Cardiac fibroblast (primary cell): ENCODE measurements at places on chromosomes 11 and 22.

DNA sequence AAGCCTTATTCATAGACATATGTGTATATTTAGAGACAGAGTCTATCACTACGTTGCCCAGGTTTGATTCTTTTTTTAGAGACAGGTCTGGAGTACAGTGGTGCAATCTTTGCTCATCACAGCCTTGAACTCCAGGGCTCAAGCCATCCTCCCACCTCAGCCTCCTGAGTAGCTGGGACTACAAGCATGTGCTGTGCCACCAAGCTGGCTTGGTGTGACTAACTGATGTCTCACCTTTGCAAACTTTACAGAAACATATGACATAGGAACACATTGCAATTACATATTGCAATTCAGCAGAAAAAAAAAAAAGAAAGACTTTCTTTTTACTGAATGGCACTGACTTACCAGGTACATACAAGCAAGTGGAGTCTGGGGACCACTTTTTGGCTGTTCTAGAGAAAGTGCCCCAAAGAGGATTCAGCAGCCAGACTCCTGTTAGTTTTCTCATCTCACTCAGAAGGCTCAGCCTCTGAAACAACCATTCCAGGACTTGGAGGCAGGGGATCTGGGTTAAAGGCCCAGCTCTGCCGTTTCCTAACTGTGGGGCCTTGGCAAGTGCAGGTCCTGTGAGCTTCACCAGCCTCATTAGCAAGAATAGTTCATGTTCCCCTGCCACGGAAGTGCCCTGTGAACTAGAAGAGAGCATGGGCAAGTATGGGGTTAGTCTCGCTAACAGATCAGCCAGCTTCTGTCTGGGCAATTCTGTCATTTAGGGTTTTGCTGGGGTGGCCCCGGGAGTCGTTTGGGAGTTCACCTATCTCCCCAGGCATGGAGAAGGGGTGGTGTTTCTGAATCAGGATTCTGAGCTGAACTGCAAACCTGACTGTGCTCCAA lies 11.3 kb upstream of the NFAM1 start:
- DNase-seq: peak; percentile 44

DNA sequence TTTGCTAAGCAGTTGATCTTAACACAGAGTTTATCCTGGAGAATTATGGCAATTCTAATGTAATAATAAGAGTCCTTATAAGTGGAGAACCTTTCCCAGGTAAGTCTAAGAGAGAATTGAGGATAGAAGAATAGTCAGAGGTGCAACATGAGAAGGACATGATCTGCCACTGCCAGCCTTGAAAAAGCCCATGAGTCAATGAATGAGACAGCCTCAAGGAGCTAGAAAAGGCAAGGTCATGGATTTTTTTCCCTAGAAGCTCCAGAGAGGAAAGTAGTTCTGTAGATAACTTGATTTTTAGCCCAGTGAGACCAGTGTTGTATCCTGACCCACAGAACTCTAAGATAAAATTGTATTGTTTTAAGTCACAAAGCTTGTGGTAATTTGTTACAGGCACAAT lies 16.9 kb downstream of the MS4A6A start:
- DNase-seq: no peak

DNA sequence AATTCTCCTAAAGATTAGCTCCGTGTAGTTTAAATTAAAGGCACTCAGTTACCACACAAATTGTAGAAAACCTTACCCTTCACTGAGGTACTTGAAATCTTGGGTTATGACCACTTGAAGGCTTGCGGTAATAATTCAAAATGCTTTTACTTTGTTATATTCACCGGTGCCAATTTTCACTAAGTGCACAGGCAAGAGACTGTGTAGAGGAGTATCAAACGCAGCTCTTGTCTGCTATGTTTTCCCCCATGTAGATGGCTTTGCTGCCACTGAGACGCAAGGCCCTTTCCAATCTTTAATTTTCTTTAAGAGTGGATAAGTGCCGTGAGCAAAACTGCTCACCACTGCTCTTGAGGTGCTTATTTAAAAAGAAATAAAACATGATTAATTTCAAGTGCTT lies 155.8 kb downstream of the CADM1 start:
- DNase-seq: no peak

GRCh38 chr22:17097701-17098100 lies 12.9 kb downstream of the IL17RA start:
- DNase-seq: no peak

- no peak for DNase-seq
Measured at GRCh38 chr11:12812849-12813248, 138.6 kb downstream of the TEAD1 start.

DNA sequence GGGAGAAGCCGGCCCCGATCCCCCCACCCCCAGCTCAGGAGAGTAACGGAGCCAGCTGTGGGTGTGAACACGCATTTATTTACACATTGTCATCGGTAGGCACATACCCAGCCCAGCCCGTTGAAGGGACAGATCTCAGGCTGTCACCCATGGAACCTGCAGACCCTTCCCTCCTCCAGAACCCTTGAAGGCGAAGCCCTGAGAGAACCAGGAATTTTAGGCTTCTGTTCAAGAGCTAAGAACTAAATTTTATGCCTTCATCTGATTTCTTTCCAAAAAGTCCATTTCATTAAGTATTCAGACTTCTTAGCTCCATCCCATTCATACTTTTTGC lies 379 bp upstream of the BRMS1 start:
- DNase-seq: no peak

- no peak for DNase-seq
Measured at GRCh38 chr11:12225046-12225739, 114.8 kb downstream of the MICAL2 start.

DNA sequence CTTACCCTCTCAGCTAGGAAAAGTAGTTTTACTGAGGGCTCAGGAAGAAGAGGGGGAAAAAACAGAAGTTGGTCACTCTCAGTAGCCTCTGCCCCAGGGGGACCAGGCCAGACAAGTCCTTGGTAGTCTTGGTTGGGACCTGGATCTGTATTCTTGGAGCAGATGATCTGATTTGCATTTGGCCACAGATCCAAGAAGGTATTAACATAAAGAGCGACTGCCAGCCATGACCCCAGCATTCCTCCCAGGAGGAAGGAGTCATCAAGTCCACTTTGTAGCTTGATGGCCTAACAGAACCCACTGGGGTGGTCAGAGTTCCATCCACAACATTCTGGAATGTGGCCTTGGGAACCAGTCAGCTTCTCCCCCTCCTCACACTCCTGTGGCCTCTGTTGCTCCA lies 6.0 kb upstream of the LRRC10B start:
- no peak for DNase-seq

DNA sequence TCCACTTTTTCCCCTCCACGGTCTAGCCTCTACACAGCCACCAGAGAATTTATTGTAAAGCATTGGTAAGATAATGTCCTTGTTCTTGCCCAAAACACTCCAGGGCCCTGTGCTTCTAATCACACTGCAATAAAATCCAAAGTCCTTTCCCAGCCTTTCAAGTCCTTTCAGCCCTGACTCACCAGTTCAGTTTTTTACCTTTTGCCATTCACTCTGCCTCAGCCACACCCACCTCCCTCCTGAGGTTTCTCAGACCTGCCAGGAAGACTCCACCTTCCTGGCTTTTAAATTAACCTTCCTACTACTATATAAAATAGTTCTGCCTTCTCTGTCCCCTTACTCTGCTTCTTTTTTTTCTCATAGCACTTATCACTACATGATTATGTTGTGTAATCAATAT lies 91.0 kb upstream of the ARHGAP32 start:
- DNase-seq: no peak

GRCh38 chr22:36197514-36198146 lies 4.0 kb downstream of the APOL4 start:
- DNase-seq: peak; percentile 22

DNA sequence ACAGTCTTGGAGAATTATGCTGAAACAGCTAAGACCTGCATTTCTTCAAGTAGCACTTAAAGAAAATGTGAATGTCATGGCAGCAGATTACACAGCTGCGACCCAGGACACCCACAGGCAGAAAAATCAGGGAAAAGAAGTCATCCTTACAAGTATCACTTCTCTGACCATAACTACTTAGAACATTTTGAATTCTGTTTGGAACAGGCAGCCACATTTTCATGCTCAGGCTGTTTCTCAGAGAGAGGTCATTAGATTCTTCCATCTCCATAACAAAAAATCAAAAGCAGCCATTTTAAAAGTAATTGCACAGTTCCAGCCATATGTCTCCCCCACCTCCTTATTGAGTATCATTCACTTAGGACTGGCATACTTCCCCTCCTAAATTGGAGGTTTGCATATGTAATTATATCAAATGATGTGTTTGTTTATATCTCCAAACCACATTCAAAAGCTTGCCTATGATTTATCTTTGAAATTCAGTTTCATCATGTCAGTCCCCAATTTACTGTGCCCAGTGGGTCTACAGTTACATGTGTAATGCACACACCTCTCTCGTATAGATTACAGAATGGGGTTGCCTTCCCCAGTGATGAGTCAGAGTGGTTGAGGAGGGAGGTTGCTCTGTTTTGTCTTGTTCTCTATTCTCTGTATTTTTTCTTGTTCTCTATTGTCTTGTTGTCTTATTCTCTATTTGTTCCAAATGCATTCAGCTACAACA lies 276.5 kb upstream of the MTNR1B start:
- DNase-seq: no peak

DNA sequence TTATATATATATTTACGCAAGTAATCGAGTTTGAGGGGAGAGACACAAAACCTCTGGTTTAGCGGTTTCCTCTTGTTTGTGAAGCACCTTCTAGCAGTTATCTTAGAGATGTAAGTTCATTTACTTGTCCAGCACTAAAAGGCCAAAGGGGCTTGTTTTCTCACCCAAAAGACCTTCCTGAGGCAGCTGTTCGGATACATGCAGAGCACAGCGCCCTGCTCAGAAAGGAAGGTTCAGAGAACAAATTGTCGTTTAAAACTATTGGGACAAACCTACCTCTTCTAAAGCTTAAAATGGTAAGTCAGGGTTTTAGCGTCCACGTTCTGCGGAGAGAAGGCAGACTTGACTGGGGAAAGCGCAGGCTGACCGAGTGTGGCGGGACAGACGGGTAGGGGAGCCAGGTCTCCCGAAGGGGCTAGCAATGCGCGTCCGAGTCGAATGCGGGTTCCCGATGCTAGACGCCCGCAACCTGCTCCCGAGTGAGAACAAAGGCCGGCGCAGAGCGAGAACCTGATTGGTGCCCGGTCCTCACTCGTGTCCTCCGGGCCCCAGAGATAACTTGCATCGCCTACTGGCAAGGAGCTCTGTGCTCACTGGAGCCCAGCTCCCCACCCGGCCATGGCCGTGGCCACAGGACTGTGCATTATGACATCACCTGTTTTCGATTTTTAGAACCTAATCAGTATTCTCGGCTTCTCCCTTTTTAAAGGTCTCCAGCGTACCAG lies 1.0 kb upstream of the SESN3 start:
- DNase-seq: peak; percentile 59

- DNase-seq: no peak
Measured at GRCh38 chr11:3096909-3097530, 39.8 kb upstream of the CARS1 start.

DNA sequence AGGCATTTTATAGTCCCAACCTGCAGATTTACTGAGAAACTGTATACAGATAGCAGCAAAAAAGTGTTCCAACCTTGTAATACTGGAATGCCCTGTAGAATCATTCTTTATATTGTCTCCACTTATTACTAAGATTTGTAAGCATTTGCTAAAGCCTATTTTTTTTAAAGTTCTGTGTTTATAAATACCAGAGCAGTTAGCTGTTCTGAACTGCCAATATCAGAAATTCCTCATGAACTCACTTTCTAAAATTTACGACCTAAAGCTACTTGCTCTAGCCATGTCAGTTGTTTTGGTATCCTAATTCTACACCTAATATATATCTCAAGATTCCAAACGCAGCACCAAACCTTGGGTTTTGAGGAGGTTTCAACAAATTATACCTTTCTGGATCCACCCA lies 103.2 kb downstream of the C11orf65 start:
- no peak for DNase-seq

DNA sequence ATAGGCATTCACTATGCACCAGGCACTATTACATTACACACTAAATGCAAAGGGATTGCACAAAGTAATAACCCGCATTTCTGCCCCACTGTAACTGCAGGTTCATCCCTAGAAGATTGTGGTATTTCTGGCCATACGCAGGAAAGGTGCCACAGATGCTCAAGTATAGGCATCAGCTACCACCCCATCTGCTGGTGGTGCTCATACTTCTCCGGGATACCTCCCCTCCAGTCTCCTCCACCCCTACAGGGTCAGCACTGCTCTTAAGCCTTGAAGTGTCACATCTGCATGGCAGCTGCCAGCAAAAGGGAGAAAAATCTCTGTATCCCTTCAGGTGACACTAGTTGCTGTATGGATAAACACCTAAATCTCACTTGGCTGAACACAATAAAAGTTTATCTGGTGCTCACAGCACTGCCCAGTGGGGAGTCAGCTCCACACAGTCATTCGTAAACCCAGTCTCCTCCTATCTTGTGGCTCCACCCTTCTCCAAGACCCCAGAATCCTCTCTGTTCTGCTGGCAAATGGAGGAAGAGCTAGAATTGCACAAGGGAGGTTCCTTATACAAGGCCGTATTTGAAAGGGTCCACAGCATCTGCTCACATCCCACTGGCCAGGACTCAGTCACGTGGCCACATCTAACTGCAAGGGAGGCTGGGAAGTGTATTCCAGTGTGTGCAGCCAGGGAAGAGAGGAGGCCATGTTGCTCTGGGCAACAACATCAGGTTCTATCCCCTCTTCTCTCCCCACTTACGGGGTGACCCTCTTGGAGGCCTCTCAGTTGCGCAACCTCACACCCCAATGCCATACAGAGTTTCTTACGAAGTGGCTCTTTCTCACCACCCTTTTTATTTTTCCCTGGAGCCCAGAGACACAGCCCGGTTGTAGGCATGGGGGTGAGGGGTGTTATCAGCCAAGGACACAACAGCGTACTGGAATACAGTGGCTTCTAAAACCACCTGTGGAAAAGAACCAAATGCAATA lies 114.7 kb downstream of the BUD13 start:
- no peak for DNase-seq

DNA sequence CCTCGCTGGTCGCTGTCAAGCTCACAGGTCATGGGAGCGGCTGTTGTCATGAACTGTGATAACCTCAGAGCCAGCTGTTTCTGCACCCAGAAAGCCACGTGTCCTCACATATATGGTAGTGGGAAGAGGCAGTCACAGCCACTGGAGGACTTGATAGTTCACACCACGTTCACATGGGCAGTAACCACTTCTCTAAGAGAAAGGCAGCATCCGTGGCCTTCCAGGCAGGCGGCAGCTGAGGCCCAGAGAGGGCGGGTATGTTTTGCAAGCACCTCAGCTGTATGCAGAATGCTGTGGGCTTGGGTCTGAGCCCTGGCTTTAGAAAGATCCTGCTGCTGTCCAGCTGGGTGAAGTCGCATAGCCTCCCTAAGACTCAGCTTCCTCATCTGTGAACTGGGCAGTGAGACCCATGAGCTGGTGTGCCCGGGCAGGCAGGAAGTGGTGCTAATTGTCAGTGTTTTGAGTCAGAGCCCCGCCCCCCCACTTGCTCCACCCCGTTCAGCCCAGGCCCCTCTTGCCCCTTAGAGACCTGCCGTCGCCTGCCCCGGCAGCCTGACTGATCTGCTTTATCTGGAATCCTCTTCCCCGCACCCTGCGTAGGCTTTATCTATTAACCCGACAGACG lies 13.3 kb downstream of the TTC38 start:
- DNase-seq: no peak
